Renal cortex interstitium (tissue), 15 donors: ENCODE measurements at places on chromosomes 5 and 9.

- DNase-seq, result no peak
Measured at GRCh38 chr5:170306381-170306831, 8.8 kb upstream of the LCP2 start.

- no peak for DNase-seq
Measured at GRCh38 chr5:132475987-132476875, 14.3 kb downstream of the IRF1 start.

- DNase-seq, result no peak
Measured at GRCh38 chr9:137078701-137079400, 1.5 kb downstream of the UAP1L1 start.

DNA sequence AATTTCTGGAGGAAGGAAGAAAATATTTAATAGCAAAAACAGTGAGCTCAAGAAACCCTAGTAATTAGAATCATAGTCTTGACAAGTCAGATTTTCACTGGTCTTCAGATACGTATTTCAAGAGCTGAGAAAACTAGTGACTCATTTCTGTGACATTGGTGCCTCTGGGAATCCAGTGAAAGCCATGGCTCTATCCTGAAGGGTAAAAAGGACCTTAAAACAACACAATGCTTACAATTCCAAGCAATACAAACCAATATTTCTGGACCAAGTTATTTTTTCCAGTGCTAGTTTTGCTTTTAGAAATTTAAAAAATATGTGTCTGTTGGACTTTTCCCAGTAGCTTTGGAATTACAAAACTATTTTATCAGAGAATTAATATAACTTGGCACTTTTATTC, 140.3 kb downstream of the LPAR1 start:
- no peak for DNase-seq

GRCh38 chr5:144468571-144468970, 297.9 kb downstream of the KCTD16 start:
- DNase-seq, result no peak

DNA sequence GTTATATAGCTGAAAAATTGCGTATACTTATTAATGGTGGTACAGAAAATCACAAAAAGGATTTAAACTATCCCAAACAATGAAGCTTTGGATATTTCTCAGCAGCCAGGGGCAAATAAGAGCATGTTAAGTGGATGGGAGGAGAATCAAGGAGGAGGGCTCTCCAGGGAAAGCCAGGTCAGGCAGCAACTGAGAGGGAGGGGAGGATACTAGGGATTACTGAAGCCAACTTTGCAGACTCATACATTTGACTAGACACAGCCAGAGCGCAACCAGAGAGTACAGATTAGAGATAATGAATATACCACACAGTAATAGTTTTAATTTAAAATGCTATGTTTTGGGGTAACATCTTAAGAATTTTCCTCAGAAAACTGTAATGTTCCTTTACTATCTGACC, 360.2 kb downstream of the HCN1 start:
- DNase-seq, result no peak

DNA sequence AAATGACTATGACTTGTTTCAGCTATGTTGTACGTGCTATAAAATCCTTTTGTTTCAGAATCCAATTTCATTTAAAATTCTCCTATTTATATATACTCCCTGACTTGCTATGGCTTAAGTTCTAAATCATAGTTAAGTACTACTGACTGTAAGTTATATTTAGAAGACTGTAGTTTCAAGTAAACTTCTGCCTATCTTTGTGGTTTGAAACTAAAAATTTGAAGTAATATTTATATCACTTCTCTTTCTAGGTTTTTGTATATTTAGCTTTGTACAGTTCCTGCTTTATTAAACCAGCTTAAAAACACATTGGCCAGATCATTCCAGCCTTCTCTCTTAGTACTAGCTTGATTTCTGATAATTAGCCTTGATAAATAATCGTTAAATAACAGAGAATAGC, 196.3 kb downstream of the MLLT3 start:
- no peak for DNase-seq

DNA sequence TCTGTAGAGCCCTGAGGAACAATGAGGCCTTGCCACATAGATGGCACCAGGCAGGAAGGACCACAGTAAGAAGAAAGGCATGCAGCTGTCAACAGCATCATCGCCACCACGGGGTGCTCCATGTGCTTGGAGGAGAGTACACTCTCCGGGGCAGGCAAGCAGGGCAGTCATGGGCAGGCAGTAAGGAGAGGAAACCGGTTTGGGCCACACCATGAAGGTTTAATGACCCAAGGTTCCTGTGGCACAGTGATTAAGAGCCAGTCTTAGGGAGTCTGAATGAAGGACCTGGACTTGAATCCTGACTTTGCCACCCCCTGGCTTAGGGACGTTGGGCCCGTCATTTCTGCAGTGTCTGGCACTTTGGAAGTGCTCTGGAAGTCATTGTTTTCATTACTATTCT, 80.6 kb upstream of the ZBTB43 start:
- DNase-seq, result no peak

- DNase-seq, result no peak
Measured at GRCh38 chr9:110214090-110214489, 6.1 kb upstream of the C9orf152 start.

DNA sequence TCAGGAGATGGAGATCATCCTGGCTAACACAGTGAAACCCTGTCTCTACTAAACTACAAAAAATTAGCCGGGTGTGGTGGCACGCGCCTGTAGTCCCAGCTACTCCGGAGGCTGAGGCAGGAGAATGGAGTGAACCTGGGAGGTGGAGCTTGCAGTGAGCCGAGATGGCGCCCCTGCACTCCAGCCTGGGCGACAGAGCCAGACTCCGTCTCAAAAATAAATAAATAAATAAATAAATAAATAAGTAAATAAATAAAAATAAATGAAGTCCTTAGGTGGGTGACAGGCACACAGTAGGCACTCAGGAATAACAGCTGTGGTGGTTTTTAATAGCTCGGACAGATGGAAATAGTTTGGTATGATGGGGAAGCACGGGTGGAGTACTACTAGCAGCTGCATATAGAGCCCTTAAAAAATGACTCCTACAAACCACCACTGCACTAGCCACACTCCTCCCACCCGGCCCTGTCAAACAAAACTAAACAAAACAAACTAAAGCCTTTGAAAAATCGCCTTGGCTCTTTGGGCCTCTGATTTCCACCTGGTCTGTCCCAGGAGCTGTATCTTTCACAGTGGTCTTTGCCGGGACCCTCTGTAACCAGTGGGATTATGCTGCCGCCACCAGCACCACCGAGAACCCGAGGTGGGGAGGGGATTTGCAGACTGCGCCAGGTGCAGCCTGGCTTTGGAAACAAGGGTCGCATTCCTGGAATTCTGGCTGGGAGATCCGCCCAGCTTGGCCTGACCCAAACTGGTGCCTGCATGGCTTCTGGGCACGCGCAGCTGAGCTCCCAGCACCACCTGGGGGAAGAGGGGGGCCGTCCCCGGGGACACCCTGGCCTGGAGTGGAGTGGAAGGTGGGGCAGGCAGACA, 5.1 kb upstream of the WDR5 start:
- DNase-seq, result peak; percentile 49

DNA sequence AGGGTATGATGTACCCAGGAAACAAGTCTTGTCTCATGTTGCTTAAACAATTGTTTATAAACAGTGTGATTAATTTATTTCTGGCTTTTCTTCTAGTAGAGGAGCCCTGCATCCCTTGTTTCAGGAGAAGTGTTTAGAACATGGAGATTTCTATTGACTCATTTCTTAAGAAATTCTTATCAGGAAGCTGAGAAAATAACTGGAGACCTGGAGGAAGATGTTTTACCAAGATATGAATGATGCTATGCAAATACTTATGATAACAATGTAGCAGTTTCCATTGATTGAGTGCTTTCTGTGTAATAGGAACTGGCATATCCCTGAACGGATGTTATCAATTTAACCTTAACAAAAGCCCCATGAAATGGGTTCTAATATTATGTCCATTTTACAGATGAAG, 108.6 kb downstream of the FBXO38 start:
- no peak for DNase-seq

- DNase-seq, result no peak
Measured at GRCh38 chr9:128919402-128920089, 1.2 kb upstream of the PHYHD1 start.

DNA sequence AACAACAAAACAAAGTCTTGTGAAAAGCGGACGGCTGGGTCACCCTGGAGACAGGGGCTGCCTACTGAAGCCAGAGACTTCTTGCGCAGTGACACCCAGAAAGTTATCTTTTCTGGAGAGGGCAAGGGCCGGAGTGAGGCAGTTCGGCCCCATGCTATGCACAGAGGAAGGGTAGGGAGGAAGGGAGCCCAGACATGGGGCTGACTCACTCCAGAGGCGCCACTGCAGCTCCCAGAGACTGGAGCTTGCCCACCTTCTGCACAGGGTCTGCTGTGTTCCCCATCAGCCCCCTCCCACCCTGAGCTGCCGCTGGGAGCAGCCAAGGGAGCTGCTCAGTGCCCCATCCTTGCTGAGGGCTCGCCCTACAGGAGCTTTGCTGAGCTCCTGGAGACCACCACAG, 13.3 kb downstream of the SLC6A3 start:
- no peak for DNase-seq

GRCh38 chr5:82374637-82375036, 96.5 kb upstream of the RPS23 start:
- no peak for DNase-seq

DNA sequence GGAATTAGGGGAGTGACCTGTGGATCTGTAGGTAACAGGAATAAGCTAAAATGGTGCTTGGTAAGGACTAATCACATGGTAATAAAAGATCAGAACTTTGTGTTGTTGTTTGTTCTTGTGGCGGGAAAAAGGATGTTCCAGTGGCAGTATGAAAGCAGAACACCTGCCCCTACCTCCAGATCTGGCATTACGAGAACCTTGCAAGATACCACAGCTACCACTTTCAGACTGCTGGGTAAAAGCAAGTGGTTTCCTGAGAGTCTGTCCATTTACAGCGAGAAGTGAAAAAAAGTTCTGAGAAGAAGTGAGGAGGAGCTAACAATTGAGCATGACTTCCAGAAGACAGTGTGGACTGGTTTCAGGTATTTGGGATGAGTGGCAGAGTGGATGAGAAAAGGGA, 252.5 kb downstream of the TLE4 start:
- no peak for DNase-seq

GRCh38 chr5:1551426-1552301, 27.9 kb upstream of the LPCAT1 start:
- no peak for DNase-seq

DNA sequence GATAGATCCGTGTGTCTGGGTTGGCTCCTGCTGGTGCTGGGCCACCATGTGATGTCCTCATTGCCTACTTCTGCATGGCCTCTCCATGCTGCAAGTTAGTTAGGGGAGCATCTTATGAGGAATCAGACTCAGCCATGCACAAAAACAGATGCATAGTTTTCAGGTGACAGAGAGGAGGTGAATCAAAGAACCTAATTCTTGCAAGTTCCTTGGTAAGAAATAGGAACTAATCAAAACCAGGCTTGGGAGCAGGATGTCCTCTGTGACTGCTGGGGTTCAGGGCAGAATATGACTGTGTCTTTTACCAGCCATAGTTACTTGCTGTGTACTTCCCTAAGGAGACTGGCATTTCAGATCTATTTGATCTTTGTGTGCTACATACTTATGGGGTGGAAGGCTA, 61.6 kb downstream of the C9orf152 start:
- no peak for DNase-seq

- no peak for DNase-seq
Measured at GRCh38 chr5:10289353-10289752, 18.3 kb downstream of the CMBL start.

- no peak for DNase-seq
Measured at GRCh38 chr9:124897570-124898460, 35.9 kb downstream of the ARPC5L start.

DNA sequence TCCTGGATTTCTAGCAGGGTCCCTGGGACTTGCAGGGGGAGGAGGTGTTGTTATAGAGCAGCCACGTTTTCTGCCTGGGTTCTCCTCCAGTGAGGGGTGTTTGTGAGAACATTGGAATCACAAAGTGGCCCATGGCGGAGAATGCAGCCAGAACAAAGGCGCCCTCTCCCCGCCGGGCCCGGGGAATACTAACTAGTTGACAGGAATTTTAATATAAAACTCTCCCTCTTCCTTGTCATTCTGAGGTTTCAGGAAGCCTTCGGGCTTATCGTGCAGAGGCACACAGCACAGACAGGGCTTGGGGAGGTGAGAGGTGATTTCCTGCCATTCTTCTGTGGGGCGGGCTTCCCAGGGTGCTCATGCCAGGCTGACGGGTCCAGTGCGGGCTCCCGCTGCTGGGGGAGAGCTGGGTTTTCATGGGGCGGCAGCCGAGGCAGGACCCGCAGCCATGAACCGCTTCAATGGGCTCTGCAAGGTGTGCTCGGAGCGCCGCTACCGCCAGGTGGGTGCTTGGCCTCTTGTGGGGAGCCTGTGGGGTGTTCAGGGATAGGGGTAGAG, 37.7 kb downstream of the RGS3 start:
- DNase-seq, result no peak

GRCh38 chr5:39264528-39264927, 45.2 kb upstream of the FYB1 start:
- DNase-seq, result no peak

GRCh38 chr9:29838491-29839020, 2265.3 kb upstream of the C9orf72 start:
- DNase-seq, result no peak

- DNase-seq, result no peak
Measured at GRCh38 chr9:130319300-130319699, 53.7 kb downstream of the HMCN2 start.

DNA sequence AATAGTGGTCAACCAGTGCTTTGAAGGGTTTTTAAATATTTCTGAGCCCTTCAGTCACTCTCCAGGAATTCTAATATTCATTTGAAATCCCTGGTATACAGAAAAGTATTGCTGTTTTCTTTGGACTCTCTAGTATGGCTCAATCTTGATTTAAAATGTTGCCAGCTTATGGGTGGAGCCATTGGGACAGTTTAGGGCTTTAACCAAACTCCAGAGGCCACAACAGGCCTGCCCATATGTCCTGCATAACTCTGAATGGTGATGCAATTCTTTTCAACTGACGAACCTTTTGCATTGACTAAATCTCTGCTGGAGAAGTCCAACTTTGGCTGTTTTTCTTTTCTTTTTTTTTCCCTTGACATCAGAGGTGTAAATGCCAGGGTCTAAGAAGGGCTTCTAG, 10.3 kb upstream of the ANKHD1 start:
- DNase-seq, result no peak

DNA sequence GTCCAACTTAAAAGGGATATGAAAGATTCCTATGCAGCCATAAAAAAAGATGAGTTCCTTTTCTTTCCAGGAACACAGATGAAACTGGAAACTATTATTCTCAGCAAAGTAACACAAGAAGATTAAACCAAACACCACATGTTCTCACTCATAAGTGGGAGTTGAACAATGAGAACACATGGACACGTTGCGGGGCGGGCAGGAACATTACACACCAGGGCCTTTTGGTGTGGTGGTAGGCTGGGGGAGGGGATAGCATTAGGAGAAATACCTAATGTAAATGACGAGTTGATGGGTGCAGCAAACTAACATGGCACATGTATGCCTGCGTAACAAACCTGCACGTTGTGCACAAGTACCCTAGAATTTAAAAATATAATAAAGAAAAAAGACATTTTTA, 516.1 kb downstream of the LRRC70 start:
- no peak for DNase-seq

DNA sequence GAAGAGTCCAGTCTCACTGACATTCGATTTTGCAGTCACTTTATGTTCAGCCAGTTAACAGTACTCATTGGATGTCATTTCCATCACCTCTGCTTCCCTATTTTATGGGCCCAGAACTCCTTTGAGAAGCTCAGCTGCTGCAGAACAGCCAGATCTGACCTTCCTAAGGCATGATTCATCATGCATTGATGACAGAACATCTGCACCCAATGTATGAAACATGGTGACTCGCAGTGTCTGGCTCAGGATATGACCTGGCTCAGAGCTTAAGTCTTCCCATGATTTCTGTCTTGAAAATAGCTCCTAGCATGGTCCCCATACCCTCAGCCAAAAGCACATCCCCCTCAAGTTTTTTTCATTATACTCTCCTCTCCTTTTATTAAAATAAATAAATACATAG, 92.6 kb upstream of the TRIM32 start:
- DNase-seq, result no peak
